ENCODE measurements at places on chromosomes 2 and 18. TPM values are rescaled to one million over a fixed set of nuclear protein-coding genes. Genes with fewer than 3 reads are reported as not detected.

The AKAIN1 gene
- not detected for total RNA-seq

The MOCOS gene
- total RNA-seq: 1.0 TPM

- DNase-seq: no peak
These were observed 346.1 kb downstream of the CYP26B1 start for GRCh38 chr2:71801556-71801955.

DNA sequence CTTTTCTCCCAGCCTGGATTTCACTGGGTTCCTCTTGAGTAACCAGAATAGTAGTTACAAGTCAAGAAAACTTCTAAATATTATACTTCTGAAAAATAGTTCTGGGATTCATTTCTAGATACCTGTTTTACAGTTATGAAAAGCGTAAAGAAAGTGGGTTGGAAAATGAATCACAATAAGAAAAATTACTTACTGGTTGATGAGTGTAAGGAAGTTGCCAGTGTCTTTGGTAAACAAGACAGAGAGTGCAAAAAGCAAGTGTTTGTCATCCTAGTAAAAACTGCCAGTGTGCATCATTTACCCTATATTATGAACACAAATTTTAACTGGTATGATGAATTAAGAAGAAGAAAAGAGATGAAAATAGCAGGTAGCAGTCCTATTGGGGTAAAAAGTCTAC, 88.9 kb downstream of the R3HDM1 start:
- no peak for DNase-seq

GRCh38 chr2:191352536-191352935, 107.3 kb downstream of the MYO1B start:
- no peak for DNase-seq

Data from thyroid gland (tissue), 4 donors.